Left lung (tissue), 14 donors: ENCODE measurements at places on chromosomes 11 and 22. TPM values are rescaled to one million over a fixed set of nuclear protein-coding genes. Genes with fewer than 3 reads are reported as not detected.

- no peaks in the 10 kb centered on the region for H3K36me3 ChIP-seq
- H3K4me1 ChIP-seq, result peaks cover 17% of the 10 kb centered on the region
- H3K4me3 ChIP-seq, result no peak overlapping the region
- DNase-seq, result peak; percentile 42
Observed at GRCh38 chr22:37172266-37173245, 15.5 kb downstream of the C1QTNF6 start.

DNA sequence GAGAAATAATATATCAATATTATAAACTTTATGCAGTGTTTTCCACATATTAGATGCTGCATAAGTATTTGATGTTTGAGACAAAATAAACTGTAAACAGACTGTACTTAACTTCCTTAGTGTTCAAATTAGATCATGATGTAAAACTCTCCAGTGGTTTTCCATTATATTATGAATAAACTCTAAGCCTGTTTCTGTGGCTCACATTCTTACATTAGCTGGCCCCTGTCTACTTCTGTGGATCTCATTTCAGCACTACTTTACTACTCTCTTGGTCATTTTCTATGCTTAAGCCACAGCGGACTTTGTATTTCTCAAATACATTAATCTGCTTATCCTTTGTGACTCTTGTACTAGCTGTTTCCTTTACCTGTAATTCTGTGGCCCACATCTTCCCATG, 55.6 kb downstream of the ARHGEF12 start:
- peaks cover 13% of the 10 kb centered on the region for H3K4me1 ChIP-seq
- H3K36me3 ChIP-seq, result no peaks in the 10 kb centered on the region
- no peak overlapping the region for H3K4me3 ChIP-seq
- DNase-seq, result no peak
- no peaks in the 10 kb centered on the region for H3K27me3 ChIP-seq
- H3K27ac ChIP-seq, result peak overlapping the region; percentile 10

DNA sequence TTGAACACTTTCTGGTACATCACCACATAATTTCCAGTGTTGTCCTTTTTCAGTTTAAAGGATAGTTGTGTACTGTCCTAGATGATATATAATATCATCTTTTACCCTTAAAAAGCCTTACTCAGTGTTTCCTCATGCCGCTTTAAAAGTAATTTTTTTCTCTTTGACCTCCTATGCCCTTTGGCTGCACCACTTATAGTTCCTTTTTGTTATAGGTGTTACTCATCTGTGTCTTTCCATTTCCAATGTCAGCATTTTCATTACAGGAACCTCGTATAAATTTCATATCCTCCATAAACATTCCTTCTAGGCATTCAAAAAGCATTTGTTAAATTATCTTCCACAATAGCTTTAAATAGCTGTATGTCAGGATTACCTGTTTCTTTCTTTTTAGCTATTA, 40.8 kb downstream of the USP47 start:
- no peak overlapping the region for H3K27ac ChIP-seq

GRCh38 chr22:47239474-47239860, 477.0 kb downstream of the TBC1D22A start:
- no peak overlapping the region for H3K4me3 ChIP-seq
- H3K27ac ChIP-seq, result no peak overlapping the region
- no peaks in the 10 kb centered on the region for H3K36me3 ChIP-seq

GRCh38 chr22:45422237-45422983, 8.9 kb downstream of the RIBC2 start:
- no peaks in the 10 kb centered on the region for H3K27me3 ChIP-seq
- DNase-seq, result peak; percentile 58
- no peaks in the 10 kb centered on the region for H3K36me3 ChIP-seq
- peaks cover 6% of the 10 kb centered on the region for H3K4me1 ChIP-seq
- no peak overlapping the region for H3K27ac ChIP-seq

CABP4 gene
- total RNA-seq, result 2.7 TPM

DNA sequence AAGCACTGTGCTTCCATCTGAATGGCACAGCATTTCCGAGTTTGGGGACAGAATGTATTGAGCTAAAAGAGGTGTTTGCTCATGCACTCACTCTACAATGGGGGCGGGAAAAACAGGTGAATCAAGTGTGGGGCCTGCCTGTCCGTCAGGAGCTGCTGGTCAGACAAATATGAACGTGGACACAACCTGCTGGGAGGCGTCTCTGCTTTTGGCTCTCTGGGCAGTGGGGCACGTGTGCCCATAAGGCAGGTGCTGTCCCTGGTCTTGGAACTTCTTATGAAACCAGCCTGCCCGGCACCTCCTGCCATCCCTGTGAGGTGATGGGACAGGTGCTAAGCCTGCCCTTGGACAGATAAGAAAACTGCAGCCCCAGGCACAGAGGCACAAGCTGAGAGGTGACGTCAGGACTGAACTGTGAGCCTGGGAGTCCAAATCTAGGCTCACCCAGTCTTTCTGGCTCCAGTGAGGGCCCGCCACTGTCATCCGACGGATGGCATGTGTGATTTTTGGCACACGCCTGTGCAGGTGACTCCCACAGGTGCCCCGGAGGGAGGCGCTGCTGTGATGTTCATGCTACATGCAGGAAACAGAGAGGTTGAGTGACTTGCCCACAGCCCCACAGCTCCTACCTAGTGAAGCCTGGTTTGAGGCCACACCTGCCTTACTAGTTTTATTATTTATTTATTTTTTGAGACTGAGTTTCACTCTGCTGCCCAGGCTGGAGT, 51.6 kb downstream of the SMIM38 start:
- H3K27ac ChIP-seq, result no peak overlapping the region
- H3K4me3 ChIP-seq, result no peak overlapping the region
- peaks cover under 1% of the 10 kb centered on the region for H3K27me3 ChIP-seq
- H3K4me1 ChIP-seq, result no peaks in the 10 kb centered on the region

SPCS2 gene
- total RNA-seq, result 231 TPM

SLC22A6 gene
- not detected for total RNA-seq

PATE1 gene
- total RNA-seq, result not detected

DNA sequence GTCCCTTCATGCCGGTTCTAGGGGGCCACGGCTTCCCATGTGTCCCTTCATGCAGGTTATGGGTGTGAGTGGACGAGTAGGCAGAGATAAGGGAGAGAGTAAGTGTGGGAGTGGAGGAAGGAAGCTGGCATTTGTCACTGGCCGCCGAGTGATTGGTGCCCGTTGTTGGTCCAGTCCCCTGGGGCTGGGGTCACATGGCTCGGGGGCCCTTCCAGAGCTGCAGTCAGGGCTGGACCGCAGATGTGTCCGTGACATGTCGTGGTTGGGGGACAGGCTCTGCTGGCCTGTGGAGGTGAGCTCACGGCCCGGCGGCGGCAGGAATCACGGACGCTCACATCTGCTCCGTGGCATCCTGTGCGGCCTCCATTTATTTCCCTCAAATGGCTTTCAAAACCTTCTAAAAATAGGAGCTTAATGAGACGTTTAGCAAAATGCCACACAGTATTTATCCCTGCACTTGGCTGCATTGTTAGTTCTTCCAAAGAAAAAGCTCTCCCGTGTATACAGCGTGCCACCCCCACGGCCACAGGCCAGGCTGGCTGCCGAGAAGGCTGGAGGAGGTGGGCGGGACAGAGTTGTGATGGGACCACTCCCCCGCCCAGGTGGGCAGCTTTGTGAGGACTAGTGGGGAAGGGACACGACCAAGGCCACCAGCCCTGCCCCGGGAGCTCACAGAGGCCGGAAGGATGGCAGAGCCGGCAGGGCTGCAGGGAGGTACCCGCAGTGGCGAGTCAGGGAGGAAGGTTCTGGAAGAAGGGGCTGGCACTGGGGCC, 386.7 kb downstream of the TBC1D22A start:
- no peaks in the 10 kb centered on the region for H3K36me3 ChIP-seq
- H3K27me3 ChIP-seq, result no peaks in the 10 kb centered on the region
- H3K4me1 ChIP-seq, result no peaks in the 10 kb centered on the region
- H3K4me3 ChIP-seq, result no peak overlapping the region

- H3K4me1 ChIP-seq, result no peaks in the 10 kb centered on the region
- no peaks in the 10 kb centered on the region for H3K36me3 ChIP-seq
- peak; percentile 38 for DNase-seq
- H3K27ac ChIP-seq, result no peak overlapping the region
- H3K4me3 ChIP-seq, result no peak overlapping the region
- H3K27me3 ChIP-seq, result no peaks in the 10 kb centered on the region
Observed at GRCh38 chr11:15707971-15708370, 593.2 kb downstream of the INSC start.

DNA sequence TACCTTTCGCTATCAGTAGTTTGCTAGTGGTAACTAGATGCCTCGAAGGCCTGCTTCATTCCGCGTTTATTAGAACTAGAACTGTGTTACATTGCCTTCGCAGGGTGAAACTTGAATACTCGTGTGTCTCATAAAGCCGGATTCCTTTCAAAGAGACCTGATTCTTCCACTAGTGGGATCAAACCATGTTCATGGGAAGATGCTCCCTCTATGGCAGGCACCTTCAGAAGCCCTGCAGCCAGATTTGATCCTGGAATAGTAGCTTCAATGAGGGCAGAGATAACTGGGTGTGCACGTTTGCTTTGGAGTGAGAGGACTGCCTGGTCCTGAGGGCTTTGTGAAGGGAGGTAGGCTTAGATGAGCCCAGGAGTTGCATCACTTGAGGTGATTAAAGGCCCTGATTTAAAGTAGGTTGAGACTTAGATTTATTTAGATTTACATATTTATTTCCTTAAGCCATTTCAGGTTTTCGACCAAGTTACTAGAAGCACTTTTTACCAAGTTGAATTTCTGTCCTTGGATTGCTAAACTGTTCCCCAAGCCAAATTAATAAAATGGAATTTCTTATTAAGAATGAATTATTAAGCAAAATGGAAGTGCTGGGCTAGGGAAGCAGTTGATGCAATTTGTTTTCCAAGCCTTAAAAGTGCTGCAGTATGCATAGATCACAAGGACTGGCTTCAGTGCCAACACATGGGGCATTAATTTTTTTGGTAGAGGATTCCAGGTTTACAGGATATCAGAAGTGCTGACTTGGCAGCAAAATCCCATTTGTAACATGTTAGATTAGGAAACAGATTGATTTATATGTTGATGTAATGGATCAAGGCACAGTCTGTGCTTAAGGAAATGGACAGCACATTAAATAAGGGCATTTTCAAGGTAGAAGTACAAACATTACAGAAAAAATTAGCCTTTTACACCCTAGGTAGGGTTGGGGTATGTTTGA, 32.9 kb downstream of the APLP2 start:
- DNase-seq, result no peak
- no peaks in the 10 kb centered on the region for H3K36me3 ChIP-seq
- no peak overlapping the region for H3K4me3 ChIP-seq
- no peaks in the 10 kb centered on the region for H3K27me3 ChIP-seq

DNA sequence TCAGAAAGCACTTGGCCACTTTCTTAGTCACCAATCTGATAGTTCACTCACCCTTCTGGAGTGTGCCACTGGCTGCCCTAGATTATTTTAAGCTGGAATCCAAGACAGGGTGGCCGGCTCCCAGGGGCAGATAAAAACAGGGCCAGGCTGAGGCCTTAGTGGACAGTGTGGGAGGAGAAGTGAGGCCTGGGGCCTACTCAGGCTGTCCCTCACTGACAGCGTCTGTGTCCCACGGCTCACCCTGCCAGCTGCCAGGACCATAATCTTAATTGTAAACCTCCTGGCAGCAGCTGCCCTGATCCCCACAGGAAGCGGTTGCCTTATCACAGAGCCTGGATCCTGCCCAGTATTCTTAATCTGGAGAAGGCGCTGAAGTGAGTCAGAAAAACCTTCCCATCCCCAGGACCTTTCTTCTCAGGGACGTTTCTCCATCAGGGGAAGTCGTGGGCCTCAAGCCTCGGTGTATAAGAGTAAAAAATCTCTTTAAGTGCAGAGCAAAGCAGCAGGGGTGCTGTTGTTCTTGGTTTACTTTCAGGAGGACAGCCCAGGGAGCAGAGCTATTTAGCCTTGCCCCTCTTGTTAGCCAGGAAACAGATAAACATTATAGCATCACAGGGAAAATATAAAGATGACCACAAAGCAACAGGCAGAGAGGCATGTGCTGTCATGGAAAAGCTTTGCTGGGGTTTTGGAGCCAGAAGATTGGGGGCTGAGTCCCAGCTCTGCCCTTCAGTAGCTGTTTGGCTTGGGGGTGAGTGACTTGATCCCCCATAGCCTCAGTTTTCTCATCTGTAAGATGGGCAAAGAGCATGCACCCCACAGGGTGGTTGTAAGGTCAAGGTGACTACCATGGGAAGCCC, 39.6 kb downstream of the TSPAN18 start:
- H3K4me1 ChIP-seq, result no peaks in the 10 kb centered on the region
- peak overlapping the region; percentile 14 for H3K27ac ChIP-seq
- H3K4me3 ChIP-seq, result no peak overlapping the region
